ENCODE measurements at places on chromosomes 5 and 9. TPM values are rescaled to one million over a fixed set of nuclear protein-coding genes. Genes with fewer than 3 reads are reported as not detected.

Gene SLC6A18
- total RNA-seq: not detected

DNA sequence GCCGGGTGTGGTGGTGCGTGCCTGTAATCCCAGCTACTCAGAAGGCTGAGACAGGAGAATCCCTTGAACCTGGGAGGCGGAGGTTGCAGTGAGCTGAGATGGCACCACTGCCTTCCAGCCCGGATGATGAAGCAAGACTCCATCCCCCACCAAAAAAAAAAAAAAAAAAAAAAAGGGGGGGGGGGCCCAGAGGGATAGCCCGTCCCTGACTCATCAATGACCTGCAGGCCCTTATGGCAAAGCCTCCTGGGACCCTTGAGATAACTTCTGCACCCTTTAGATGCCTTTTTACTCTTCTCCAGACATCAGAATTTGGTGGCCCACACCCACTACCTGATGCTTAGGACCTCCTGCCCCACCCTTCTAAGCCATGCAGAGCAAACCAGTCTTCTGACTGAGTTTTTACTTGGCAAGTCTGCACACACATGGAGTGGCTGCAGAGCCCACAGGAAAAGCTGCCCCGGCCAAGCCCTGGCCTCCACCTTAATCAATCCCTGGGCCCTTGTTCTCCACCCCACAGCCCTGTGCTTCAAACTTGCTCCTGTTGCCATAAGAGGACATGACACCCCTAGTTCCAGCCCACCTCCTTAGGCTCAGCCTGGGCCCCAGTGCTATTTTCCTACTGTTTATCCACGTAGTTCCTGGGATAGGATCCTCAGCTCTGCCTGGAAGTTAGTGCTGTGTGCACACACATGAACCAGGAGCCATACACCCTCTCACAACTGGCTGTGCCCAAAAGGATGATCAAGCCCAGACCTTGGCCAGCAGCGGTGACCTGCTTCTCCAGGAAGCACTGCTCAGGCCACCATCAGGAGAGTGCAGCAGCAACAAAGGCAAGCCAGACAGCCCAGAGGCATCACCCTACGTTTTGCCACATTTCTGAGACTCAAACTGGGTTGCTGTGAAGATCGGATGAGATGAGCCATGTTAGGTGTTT lies 5.1 kb downstream of the MGAT1 start:
- no peak overlapping the region for H3K27ac ChIP-seq
- no peaks in the 10 kb centered on the region for H3K27me3 ChIP-seq
- no peaks in the 10 kb centered on the region for H3K36me3 ChIP-seq

Gene KIF12
- 3.1 TPM for total RNA-seq

Gene LTC4S
- 1.7 TPM for total RNA-seq

Gene DMRT3
- total RNA-seq: not detected

Gene IL5
- total RNA-seq: not detected

- H3K4me3 ChIP-seq: no peak overlapping the region
- no peaks in the 10 kb centered on the region for H3K27me3 ChIP-seq
- DNase-seq: no peak
- no peaks in the 10 kb centered on the region for H3K4me1 ChIP-seq
- no peaks in the 10 kb centered on the region for H3K36me3 ChIP-seq
Measured at GRCh38 chr5:72282878-72283277, 37.2 kb downstream of the MRPS27 start.

Gene ZNF883
- not detected for total RNA-seq

- H3K27me3 ChIP-seq: no peaks in the 10 kb centered on the region
- no peak overlapping the region for H3K4me3 ChIP-seq
- DNase-seq: no peak
- H3K36me3 ChIP-seq: no peaks in the 10 kb centered on the region
- no peak overlapping the region for H3K27ac ChIP-seq
Measured at GRCh38 chr5:114255260-114255659, 106.6 kb upstream of the KCNN2 start.

DNA sequence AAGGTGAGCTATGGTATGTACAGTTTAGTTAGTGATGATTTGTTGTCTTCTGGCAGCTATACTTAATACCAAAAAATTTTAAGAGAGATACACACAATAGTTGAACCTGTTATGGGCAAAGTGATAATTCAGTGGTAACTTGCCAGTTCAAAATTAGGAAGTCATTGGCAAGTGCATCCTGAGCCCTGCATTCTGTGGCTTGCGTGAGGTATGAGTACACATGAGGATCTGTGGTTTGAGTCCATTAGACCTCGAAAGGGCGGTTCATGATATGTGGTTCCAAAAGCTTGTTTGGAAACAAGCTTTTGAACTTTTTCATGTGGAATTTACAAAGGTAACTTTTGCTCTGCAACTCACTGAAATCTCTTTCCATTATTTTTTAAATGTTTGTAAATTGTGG lies 47.0 kb downstream of the GPR21 start:
- no peaks in the 10 kb centered on the region for H3K4me1 ChIP-seq
- no peaks in the 10 kb centered on the region for H3K27me3 ChIP-seq
- H3K4me3 ChIP-seq: no peak overlapping the region
- DNase-seq: no peak
- no peaks in the 10 kb centered on the region for H3K36me3 ChIP-seq

Gene SCGB3A2
- not detected for total RNA-seq

GRCh38 chr5:151825445-151825844 lies 53.7 kb downstream of the G3BP1 start:
- no peak overlapping the region for H3K27ac ChIP-seq
- no peaks in the 10 kb centered on the region for H3K4me1 ChIP-seq
- H3K27me3 ChIP-seq: no peaks in the 10 kb centered on the region
- DNase-seq: no peak
- no peak overlapping the region for H3K4me3 ChIP-seq

Gene PCDHA9
- not detected for total RNA-seq

DNA sequence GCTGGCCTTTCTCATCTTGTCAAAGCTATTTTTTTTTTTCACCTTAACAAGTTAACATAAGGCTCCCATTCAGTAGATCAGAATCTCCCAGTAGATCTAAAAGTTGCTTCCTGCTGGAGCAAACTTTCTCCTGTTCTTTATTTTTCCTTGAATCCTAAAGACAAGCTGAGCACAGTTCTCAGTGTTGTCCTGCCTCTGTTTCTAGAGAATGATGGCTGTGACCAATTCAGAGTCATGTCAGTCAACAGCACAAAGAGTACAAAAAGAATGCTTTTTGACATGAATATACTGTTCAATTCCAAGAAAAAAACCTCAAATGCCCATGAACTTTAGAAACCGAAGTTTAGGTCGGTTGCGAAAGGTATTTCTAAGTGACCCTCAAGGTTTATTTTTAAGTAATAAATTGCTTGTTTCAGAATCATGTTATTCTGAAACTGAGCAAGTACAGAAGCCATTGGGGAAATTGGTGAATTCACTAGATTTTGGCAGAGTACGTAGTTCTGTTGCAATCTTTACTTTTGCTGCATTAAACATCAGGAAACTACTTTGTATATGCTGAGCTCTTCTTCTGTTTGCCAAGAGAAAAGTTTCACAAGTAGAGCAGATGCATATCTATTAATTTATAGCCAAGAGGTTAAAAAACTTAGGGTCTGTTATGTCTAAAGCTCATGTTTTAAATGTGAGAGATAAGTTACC lies 161.7 kb upstream of the RPS23 start:
- no peaks in the 10 kb centered on the region for H3K36me3 ChIP-seq
- DNase-seq: no peak
- H3K4me3 ChIP-seq: no peak overlapping the region
- H3K4me1 ChIP-seq: no peaks in the 10 kb centered on the region

DNA sequence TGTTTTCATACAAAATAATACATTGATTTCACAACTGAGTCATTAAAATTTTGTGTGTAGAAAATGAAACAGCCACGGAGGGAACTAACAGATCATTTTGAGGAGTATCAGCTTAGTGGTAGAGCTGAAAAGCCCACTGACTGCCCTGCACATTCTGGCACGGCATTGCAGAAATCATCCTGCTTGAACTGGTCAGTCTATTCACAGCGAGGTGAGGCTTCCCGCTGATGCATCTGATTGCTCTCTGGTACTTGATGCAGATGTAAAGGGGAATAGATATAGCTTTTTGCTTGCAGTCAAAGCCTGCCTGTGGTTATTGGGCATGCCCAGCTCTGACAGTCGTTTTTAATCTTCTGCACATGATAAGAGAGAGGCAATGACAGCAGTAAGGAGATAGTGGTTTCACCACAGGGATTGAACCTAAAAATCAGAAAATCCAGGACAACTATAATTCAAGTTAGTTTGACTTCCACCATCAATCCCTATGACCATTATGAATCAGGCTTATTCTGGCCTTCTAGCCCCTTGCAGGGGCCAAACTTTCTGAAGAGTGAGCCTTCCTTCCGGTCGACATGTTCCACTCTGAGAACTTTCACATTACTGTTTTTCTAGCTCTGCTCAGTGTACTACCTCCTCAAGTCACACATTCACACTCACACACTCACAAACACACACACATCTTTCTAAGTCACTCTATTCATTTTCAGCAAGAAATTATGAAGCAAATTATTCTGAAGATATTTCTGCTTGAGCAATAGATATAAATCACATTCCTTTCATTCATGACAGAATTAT lies 782.8 kb upstream of the NUDT12 start:
- H3K36me3 ChIP-seq: no peaks in the 10 kb centered on the region
- DNase-seq: no peak
- no peaks in the 10 kb centered on the region for H3K27me3 ChIP-seq
- no peak overlapping the region for H3K27ac ChIP-seq

DNA sequence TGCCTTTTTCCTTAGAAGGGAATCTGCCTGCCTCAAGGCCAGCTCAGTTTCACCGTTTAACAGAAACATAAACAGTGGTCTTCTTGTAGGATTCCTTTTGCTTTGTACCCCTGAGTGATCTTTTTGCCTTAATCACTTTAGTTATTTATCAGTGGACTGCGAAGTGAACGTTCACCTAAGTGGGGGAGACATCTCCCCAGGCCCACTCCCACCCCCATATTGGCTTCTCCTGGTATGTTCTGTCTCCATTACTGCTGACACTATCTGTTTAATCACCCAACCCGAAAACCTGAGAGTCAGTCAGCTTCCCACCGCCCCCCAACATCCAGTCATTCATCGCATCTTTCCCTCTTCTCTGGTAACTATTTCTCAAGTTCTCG lies 1.4 kb downstream of the SKP2 start:
- H3K36me3 ChIP-seq: no peaks in the 10 kb centered on the region
- H3K27me3 ChIP-seq: no peaks in the 10 kb centered on the region
- no peak for DNase-seq
- H3K4me3 ChIP-seq: no peak overlapping the region
- no peak overlapping the region for H3K27ac ChIP-seq
- H3K4me1 ChIP-seq: peaks cover 17% of the 10 kb centered on the region

Gene C7
- total RNA-seq: 76.1 TPM

DNA sequence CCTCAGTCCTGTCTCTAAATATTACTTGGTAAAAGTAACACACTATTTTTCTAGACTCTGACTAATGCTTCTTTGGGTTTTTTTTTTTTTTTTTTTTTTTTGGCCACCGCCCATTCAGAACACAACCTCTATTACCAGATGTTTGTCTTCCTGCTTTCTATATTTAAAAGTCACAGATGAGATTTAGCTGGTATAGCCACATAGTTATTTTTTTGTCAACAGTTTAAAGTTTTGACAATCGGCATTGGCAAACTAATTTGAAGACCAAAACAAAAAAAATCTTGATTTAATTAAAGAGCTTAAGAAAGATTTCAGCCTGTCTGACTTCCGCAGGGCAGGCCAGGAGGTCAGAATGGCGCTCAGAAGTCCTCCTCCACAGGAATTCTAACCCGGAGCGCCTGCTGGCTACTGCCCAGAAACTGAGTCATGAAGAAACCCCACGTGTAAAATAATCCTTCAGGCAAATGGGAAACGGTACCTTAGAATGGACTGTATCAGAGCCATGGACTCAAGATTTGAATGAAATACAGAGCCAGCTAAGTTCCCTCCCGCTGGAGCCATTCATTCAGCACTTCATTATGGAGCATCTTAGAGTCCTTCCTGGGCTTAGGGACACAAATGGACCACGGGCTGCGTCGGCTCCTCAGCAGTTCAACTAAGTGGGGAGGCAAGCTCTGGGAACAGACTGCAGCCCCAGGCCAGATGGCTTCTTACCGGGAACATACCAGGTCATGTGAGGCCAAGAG lies 55.6 kb downstream of the PTPDC1 start:
- no peaks in the 10 kb centered on the region for H3K27me3 ChIP-seq
- H3K4me3 ChIP-seq: no peak overlapping the region
- no peaks in the 10 kb centered on the region for H3K36me3 ChIP-seq
- H3K4me1 ChIP-seq: no peaks in the 10 kb centered on the region

Gene TYRP1
- not detected for total RNA-seq

GRCh38 chr5:170219615-170220014 lies 13.2 kb upstream of the C5orf58 start:
- no peaks in the 10 kb centered on the region for H3K4me1 ChIP-seq
- H3K27ac ChIP-seq: no peak overlapping the region

Gene DMRTA1
- total RNA-seq: 2.7 TPM

DNA sequence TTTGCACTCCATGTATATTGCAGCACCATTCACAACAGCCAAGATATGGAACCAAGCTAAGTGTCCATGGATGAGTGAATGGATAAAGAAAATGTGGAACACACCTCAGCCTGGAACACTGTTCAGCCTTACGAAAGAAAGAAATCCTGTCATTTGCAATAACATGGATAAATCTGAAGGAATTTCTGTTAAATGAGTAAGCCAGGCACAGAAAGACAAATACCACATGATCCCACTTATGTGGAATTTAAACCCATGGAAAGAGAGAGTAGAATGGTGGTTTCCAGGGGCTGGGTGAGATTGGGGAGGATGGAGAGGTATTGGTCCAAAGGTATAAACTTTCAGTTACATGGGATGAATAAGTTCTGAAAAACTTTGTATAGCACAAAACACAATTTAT lies 228.9 kb upstream of the CD180 start:
- H3K27ac ChIP-seq: no peak overlapping the region
- no peaks in the 10 kb centered on the region for H3K27me3 ChIP-seq
- H3K4me1 ChIP-seq: no peaks in the 10 kb centered on the region
- H3K4me3 ChIP-seq: no peak overlapping the region
- H3K36me3 ChIP-seq: no peaks in the 10 kb centered on the region
- DNase-seq: no peak

Gene SHOC1
- not detected for total RNA-seq

Gene NTNG2
- 0.12 TPM for total RNA-seq

DNA sequence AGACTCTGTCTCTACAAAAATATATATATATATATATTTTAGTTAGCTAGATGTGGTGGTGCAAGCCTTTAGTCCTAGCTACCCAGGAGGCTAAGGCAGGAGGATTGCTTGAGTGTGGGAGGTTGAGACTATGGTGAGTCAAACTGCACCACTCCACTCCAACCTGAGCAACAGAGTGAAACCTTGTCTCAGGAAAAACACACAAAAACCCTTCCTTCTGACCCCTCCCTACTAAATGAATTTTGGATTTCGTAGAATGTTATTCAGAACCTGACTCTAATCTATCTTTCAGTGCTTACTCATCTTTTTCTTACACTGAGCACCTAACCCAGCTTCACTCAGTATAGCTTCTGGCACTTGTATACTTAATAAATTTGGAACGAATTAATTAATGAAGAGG lies 35.2 kb upstream of the IL7R start:
- no peaks in the 10 kb centered on the region for H3K4me1 ChIP-seq
- H3K27ac ChIP-seq: no peak overlapping the region
- no peaks in the 10 kb centered on the region for H3K36me3 ChIP-seq
- H3K27me3 ChIP-seq: no peaks in the 10 kb centered on the region

Gene MEIKIN
- 0.55 TPM for total RNA-seq

GRCh38 chr5:154369682-154370081 lies 76.1 kb upstream of the SAP30L start:
- no peak overlapping the region for H3K4me3 ChIP-seq
- H3K27ac ChIP-seq: no peak overlapping the region
- no peaks in the 10 kb centered on the region for H3K36me3 ChIP-seq
- no peak for DNase-seq
- H3K27me3 ChIP-seq: no peaks in the 10 kb centered on the region
- H3K4me1 ChIP-seq: no peaks in the 10 kb centered on the region
